ENCODE measurements at places on chromosomes 7 and 10. TPM values are rescaled to one million over a fixed set of nuclear protein-coding genes. Genes with fewer than 3 reads are reported as not detected.

- no peak for DNase-seq
Measured at GRCh38 chr10:101538446-101538845, 49.6 kb downstream of the POLL start.

- DNase-seq = no peak
Measured at GRCh38 chr7:54679490-54679817, 79.6 kb downstream of the SEC61G start.

- DNase-seq = no peak
Measured at GRCh38 chr7:26958834-26959233, 94.4 kb upstream of the SKAP2 start.

DNA sequence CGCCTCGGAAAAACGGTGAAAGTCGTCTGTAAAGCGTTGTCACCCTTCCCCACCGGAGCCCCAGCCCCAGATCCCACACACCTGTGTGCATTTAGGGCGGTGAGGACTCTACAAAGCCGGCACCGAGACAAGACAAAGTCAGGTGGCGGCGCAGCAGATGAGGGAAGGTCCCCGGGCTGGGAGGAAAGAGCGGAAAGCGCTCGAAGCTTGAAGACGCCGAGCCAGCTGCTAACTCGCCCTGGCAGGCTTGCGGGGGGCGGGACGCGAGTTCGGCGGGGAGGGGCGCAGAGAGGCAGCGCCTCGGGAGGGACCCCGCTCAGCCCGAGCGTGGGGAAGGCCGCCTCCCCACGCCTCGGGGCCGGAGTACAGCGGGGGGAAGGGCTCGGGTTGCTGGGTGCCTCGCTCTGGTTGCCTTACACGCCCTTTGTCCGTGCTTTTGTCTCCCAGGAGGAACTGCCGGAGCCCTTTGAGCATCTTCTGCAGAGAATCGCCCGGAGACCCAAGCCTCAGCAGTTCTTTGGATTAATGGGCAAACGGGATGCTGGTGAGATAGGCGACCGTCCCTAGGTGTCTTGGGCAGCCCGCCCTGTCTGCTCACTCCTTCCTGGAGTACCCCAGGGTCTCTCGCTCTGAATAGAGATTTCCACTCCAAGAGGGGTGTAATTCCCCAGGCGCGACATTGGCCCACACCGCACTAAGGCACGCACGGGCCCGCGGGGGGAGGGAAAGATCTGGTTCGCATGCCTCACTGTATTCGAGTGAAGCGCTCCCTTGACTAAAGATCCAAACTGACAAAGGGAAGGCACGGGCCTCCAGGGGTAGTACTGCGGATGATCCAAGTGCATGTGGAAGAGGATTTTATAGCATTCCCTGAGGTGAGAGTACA lies 1.6 kb downstream of the TAC1 start:
- no peak for DNase-seq

- no peak for DNase-seq
Measured at GRCh38 chr10:29670761-29671160, 36.0 kb upstream of the SVIL start.

DNA sequence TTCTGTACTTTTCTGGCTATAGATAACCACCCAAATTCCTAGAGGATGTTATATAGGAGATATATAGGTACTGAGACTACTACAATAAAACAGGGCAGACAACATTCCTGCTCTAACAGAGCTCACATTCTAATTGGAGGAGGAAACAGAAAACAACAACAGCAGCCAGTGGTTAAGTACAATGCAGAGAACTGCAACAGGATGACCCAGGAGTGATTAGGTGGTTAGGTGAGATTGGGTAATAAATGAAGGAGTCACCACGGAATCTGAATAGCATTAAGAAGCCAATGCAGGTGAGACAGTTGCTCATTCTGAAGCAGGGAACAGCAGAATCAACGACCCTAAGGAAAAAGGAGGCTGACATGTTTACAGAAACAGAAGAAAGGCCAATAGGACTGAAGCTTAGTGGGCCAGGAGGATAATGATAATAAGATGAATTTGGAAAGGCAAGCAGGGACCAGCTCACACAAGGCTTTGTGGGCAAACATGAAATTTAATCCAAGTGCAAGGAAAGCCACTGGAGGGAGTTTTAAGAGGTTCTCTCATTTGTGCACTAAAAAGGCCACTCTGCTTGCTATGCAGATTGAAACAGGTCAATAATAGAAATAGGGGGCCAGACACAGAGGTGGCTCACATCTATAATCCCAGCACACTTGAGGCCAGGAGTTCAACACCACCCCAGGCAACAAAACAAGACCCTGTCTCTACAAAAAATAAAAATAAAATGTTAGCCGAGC lies 16.9 kb upstream of the REEP3 start:
- no peak for DNase-seq

DNA sequence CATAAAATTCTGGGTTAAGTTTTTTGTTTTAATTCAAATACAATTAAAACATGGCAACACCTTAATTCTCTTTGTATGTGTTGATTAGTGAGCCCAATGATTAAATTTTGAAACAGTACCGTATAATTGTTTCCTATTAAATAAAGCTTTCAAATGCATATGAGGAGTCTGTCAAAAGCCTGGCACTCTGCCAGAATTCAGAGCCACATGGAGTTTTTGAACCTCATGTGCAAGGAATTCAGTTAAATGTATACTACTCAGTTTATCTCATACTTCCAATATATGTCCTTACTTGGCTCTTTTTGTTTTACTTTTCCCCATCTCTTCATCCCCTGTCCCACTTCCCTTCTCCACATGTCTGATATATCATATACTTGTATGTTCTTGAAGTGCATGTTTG lies 165.6 kb upstream of the FAM3C start:
- no peak for DNase-seq

DNA sequence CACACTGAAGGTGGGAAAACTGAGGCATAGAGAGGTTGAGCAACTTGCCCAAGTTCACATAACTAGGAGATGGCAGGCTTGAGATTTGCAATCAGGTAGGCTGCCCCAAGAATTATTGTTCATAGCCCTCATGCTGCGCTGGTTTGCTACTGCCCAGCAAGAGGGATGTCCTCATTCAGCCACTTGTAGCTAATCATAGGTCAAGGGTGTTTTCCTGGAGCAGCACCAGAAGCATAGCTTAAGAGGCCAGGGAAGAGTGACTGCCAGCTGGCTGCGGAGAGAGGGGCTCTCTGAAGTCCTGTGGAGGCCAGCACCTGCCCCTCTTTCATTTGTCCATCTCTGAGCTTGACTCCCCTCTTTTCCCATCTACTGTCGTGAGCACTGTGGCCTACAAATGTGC lies 15.0 kb downstream of the CDHR3 start:
- DNase-seq = no peak

- DNase-seq = no peak
Measured at GRCh38 chr10:31314256-31315150, 4.5 kb upstream of the ZEB1 start.

DNA sequence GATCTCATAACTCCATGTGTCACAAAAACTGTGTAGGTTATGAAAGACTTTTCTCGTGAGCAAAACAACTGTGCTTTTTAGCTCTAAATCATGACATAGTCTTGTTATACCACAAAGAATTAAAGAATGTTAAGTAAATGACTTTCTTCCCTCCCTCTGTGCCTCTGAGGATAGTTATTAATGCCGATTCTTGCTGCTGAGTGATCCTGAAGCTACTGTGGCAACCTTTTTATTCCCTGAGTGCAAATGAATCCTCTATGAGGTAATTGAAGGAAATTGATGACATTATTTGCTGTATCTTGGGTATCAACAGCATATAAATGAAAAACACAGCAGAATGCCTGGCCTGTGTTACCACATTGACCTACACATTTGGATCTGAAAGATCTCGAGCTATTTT lies 142.2 kb upstream of the HDAC9 start:
- DNase-seq = no peak

DNA sequence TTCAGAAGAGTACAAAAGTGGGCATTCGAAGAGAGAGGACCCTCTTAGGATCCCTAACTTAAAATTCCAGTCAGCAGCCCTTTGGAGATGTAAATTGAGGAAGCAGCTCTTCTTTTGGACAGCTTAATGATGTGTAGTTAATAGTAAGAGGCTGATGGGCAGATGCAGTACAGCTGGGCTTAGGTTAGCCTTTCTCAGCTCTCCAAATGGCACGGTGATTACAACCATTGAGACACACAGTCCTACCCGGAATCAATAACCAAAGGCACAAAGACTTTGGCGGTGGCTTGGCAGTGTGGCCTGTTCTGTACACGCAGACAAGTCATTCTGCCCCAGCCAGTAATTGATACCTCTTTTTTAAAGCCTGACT lies 26.8 kb downstream of the GAD2 start:
- no peak for DNase-seq

DNA sequence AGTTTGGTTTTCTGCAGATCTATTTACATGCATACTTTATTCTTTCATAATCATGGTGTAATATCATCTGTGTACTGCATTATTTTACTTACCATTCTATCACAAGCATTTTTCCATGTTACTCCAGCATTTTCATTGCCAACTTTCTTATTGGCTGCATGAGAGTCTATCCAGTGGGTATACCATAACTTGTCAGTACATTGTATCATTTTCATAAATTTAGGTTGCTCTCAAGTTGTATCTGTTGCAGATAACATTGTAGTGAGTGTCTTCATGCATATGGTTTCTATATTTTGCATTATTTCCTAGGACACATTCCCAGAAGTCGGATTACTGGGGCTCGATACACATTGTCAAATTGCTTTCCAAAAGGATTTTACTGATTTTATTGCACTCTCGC lies 87.2 kb upstream of the INSYN2A start:
- DNase-seq = no peak

DNA sequence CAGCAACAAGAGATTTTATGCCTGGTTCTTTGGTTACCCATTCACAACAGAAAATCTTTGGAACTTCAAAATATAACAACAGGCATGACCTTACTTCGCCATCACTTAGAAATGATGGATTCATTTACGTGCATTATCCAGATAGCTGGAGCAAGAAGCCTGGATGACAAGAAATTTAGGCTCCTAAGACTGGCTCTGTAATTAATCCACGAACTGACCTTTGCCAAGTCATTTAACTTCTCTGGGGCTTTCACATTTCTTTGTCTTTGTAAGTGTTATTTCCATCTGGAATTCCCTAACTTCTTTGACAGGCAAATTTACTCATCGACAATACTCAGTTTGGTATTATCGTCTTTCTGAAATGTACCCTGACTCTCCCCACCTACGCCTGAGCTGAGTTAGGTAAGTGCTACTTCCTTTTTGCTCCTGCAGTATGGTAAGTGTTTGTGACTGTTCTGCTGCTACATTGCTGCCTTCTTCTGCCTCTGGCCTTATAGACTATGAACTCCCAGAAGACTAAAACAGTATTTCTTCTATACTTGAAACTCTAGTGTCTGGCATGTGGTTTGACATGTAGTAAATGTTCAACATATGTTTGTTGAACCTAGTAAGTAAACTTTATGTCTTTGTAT lies 5.5 kb upstream of the MDFIC start:
- DNase-seq = no peak

- DNase-seq = peak; percentile 76
Measured at GRCh38 chr10:77836299-77836820, 90.2 kb downstream of the DLG5 start.

DNA sequence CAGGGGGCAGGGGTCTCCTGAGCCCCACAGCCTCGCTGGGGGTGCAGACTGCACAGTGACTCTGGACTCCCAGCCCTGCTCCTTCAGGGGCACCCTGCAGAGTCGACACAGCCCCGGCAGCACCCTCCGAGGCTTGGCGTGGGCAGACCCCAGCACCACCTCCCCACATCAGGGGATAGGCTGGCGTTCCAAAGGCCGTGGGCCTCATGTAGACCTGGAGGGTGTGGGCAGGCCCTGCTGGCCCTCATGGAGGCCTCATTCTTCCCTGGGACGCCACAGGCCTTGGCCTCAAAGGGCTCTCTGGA lies 265.9 kb downstream of the ELFN1 start:
- DNase-seq = no peak

DNA sequence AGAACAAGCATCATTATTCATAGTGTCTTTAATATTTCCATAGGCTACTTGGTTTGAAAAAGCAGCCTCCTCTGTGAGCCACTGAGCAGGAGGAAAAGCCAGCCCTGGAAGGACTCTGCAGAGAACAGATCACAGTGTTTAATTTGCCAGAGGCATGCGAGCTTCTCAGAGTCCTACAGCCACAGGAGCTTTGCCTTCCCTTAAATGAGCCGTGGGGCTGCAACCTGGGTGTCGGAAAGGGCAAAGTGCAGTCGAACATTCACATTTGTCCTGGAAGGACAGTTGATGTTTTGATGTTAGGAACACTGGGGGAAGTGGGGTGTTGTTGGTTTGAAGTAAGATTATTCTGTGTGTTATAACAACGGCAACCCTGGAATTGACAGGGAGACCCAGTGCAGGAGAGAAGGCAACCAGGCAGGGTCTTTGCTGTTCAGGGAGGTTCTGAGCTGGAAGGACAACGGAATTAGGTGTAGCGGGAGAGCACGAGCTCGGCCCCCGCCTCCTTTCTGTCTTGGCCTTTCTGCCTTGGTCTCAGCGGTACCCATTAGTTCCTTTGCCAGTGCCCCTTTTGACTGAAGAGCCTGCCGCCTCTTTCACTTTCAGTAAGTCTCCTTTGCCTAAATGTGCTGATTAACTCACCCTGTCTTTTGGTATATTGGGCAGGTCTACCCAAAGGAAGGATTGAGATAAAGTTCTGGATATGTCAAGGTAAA lies 192.3 kb upstream of the PITRM1 start:
- DNase-seq = no peak

DNA sequence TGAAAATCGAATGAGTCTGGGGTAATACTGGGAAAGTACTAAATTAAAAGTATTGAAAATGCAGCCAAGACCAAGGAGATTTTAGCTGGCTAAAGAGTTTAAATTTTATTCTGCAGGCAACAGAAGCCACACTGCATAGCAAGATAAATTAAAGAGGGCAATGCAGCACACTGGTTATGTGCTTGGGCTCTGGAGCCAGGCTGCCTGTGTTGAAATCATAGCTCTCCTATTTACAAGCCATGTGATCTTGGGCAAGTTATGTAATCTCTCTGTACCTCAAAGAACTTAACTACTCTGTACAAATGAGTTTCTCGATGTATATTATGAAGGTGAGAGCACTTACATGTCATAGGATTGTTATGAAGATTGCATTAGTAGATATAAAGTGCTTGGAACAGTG lies 9.9 kb downstream of the SLC25A13 start:
- DNase-seq = no peak

DNA sequence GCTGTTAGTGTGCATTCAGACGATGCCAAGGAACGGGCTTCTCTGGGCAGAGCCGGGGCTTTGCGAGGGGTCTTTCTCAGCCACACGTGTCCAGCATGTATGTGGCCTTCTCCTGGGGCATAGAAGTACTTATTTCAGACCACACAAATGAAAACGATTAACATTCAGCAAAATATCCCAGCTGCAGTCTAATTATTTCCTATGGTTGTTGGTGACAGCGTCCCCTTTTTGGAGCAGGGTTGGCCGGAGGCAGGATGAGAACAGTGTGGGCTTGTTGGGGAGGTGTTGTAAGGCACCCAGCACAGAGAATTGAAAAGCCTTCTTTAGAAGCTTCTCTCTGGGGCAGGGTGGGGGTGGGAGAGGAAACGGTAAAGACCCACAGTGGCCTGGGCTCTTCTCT lies 54.2 kb downstream of the PTPRE start:
- no peak for DNase-seq

The ARHGEF35 gene
- total RNA-seq = not detected

The GPR15LG gene
- not detected for total RNA-seq

The ABI1 gene
- total RNA-seq = 79.5 TPM

The VPS37D gene
- total RNA-seq = 9.4 TPM

The UCMA gene
- total RNA-seq = not detected

The LEP gene
- not detected for total RNA-seq

The GRID2IP gene
- 0.84 TPM for total RNA-seq
